Daoy (cell line): ENCODE measurements at places on chromosomes 4 and X. TPM values are rescaled to one million over a fixed set of nuclear protein-coding genes. Genes with fewer than 3 reads are reported as not detected.

The SH3BP2 gene
- total RNA-seq: 14.0 and 16.9 TPM in 2 replicates

The IL2 gene
- not detected in 2 replicates for total RNA-seq

The CLTRN gene
- 0.57 TPM in 1 of 2 replicates, not detected in the other for total RNA-seq

- DNase-seq: no peak
Observed at GRCh38 chrX:124530803-124531202, 184.4 kb downstream of the SH2D1A start.

DNA sequence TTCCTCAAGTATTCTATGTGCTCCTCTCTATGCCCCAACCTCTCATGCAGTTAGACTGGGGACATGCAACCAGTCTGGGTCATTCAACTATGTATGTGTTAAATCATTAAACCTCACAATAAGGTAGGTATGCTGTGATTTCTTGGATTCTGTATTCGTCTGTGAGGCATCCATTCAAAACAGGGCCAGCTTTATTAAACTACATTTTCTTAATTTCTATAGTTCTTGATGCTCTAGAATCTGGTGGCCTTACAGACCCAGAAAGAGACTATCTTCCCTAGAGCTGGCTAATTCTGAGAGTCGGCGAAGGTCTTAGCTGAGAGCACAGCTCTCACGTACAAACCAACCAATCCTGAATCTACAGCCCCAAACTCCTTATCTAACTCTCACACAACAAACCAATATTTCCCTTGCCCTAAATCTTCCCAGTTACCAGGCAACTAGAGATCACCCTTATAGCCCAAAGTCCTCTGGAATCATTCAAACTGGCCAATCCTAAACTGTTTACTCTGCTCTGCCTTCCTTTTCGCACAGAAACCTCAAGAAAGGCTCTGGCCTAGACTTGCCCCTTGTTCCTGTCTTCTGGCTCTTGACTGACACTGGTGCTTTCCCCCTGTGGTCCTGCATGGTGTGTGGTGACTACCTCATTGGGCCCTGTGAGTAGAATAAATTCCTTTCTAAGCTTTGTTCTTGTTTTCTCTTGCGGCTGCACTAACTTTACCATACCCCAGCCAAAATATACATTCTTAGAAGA lies 203.5 kb upstream of the TET2 start:
- DNase-seq: no peak

DNA sequence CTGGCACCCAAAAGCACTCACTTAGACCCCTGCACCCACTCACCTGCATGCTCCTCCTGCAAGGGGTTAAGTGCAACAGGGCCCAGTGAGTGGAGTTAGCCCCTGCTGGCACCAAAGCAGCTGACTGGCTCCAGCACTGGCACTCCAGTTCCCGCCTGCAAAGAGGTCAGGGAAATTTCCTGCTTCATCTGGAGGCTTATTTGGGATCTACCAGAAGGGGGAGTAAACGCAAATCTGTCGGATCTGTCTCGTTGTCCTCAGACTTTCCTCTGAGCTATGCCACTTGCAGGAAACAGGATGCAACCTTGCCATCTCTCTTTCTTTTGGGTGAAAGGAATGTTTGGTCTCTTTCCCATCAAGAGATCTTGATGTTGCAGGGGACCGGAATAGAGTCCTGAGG lies 435.6 kb downstream of the PCDH10 start:
- no peak for DNase-seq

- peak; percentile 15 for DNase-seq
Observed at GRCh38 chrX:19791562-19791961, 95.8 kb downstream of the SH3KBP1 start.

The LAMTOR3 gene
- 18.9 and 25.6 TPM in 2 replicates for total RNA-seq

The PPAT gene
- 22.3 and 26.3 TPM in 2 replicates for total RNA-seq

- no peak for DNase-seq
Observed at GRCh38 chr4:151314479-151314878, 10.9 kb downstream of the SH3D19 start.

The TTC29 gene
- not detected in 2 replicates for total RNA-seq

GRCh38 chrX:70439016-70439415 lies 5.6 kb upstream of the DLG3 start:
- peak; percentile 52 for DNase-seq

GRCh38 chr4:153426207-153426885 lies 39.8 kb upstream of the TMEM131L start:
- no peak for DNase-seq

DNA sequence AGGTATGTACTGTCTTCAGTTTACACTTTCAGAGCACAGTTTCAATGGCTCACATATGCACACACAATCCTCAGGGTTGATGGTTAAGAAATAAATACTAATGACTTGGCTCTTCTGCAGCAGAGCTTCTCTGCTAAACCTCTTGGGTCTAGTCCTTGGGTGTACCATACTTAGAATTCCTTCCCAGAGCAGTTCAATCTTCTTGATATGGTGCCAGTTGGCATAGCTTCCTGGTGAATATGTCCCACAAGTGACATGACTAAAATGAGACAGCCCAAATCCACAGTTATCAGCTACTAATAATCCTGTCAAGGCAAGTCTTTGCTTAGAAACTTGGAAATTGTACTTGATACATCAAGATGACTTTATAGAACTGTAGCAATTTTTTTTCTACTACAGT lies 654.4 kb downstream of the IQCM start:
- no peak for DNase-seq

The PPP2R2C gene
- total RNA-seq: 0.86 and 1.0 TPM in 2 replicates

The SLC9B2 gene
- total RNA-seq: 5.0 and 11.1 TPM in 2 replicates

The SMPX gene
- not detected in 2 replicates for total RNA-seq

The HPGDS gene
- not detected in 2 replicates for total RNA-seq

DNA sequence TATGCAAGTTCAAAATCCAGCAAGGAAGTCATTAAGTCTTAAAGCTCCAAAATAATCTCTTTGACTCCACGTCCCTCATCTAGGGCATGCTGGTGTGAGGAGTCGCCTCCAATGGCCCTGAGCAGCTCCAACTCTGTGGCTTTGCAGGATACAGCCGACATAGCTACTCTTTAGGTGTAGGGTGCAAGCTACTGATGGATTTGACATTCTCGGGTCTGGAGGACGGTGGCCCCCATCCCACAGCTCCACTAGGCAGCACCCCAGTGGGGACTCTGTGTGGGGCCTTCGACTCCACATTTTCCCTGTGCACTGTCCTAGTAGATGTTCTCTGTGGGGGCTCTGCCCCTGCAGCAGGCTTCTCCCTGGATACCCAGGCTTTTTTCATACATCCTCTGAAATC lies 333.2 kb upstream of the FGF13 start:
- no peak for DNase-seq
